WERI-Rb-1 (cell line): ENCODE measurements at places on chromosomes 2 and 18.

- no peak for DNase-seq
These were observed 33.5 kb upstream of the COL6A3 start for GRCh38 chr2:237447496-237447895.

DNA sequence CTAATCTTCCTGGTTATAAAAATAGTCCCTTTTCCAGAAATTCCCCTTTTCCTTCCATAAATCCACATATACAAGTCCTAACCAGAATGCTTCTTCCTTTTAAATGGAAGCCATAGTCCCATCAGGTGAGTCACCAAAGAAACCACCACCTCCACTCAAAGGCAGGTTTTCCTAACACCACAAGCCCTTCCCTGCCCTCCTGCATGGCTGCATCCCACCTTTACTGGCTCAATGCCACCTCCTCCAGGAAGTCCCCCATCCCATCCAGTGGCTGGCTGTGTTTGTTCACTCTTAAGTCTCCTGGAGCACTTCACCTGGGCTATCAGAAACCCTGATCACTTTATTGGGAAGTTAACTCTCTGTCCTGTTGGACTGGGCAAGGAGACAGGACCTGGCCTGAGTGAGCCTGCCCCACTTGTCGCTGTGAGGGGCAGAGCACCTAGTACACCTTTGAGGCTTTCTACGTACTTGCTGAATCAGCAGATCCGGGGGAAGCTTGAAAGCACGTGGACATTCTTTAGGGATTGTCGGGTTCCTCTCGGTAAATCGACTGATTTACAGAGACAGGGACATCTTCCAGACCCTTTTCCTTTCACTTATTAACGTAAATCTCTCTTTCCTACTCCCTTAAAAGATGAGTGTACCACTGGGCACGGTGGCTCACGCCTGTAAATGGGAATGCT is 71.0 kb downstream of the NGEF start:
- DNase-seq = no peak

DNA sequence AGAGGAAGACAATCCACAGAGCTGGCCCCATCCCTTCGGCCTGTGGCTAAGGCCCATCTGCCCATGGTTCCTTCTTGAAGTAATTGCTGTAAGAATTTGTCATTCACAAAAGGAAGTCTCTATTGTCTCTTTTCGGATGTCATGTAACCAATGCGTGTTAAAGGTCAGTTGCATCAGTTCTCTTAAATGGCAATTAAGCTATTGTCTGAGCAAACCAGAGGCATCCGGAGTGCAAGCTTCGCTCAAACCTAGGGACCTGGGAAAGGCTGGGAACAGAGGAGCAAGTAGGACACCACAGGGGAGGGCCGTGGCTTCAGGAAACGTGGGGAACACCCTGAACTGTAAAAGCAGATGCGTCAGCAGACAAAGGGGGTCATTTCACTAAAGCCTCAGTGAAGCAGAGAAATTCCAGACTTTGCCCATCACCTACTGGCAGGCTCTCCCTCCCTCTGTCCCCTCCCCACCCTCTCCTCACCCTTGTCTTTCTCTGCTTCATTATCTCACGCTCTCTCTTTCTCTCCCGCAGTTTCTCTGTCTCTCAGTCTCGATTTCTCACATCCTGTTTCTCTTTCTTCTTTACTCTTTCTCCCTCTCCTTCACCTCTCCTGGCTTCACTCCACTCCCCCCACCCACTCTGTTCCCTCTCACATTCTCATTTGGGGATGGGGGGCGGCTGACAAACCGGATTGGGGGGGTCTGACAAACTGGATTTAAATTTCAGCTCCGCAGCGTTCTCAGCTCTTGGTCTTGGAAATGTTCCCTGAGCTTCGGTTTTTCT is 204.6 kb upstream of the TNP1 start:
- no peak for DNase-seq

- peak; percentile 55 for DNase-seq
These were observed 45.2 kb downstream of the ADNP2 start for GRCh38 chr18:80154293-80154692.

DNA sequence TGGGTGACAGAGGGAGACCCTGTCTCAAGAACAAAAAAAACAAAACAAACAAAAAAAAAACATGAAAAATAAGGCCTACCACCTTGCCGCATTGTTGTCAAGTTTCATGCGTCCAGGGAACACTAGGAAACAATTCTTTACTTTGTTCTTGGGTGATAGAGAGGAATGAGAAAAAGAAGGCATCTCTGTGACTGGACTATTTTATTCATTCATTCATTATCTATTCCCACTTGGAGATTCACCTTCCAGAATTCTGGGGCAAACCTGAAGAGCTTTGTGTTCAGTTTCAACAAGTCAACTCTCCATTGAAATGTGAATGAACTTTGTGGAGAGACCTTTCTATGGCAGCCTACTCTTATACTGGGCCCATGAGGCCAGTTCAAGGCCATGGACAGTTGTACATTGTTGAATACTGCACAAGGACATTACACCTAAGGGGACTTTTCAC is 88.5 kb upstream of the NDUFV2 start:
- DNase-seq = no peak

DNA sequence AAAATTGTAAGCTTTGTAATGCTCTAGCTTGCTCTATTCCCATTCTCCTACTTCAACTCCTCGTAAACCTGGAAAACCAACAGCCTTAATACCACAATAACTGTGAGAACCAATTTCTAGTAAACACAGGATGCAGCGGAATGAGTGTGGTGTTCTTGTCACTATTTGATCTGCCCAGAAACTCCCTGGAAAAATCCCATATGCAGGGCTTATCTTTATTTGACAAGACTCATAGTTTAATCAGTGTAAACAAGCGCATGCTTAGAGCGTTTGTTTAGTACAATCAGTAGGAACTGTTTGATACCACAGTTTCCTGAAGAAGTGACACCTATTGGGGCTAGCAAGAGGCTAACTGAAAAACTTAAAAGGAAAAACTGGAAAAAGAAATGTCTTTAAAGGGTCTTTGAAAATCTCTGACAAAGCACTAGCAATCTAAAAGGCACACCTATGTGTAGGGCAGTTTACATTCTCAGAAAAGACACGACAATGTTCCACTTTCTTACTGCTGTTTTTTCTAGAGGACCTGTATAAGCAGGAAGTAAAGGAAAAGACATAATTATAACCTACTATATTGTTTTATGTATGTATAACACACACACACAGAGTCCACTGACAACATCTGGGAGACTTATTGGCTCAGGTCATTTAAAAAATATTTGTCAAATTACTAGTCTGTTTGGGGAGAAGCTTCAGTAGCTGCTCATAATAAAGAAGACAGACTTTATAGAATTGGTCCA is 241.4 kb upstream of the KLHL14 start:
- DNase-seq = no peak

DNA sequence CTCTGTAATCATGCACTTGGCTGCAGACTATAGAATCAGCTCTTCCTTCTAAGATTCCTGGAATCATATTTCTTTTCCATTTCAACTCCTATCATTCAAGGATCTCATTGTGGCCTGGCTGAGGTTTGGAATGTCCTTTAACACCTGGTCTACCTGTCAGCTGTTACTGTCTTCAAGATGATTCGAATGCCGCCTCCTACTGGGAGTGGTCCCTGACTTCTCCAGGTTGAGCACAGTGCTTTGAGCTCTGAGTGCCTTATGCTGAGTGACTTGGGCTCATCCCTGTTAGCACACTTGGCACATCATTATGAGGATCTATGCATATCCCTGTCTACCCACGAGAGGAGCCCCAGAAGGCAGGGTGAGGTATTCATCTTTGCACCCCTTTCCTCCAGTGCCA is 87.6 kb downstream of the MARCHF4 start:
- no peak for DNase-seq

GRCh38 chr18:34803877-34804400 is 93.8 kb downstream of the DTNA start:
- DNase-seq = no peak

- no peak for DNase-seq
These were observed 327.6 kb upstream of the MMADHC start for GRCh38 chr2:149915151-149915550.

- DNase-seq = no peak
These were observed 95.0 kb downstream of the TMEM17 start for GRCh38 chr2:62410926-62411456.

DNA sequence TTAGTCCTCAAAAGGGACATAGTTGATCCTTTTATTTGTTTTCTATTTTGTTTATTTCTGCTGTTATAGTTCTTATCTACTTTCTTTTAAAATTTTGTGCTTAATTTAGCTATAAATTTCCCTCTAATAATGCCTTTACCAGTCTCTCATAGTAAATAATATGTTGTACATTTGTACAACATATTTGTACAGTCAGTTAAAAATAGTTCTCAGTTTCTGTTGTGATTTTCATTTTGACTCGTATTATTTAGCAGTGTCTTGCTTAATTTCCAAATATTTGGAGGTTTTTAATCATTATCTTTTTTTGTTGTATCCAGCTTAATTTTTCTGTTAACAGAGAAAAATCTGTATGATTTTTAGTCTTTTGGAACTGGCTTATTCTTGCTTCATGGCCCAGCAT is 443.6 kb upstream of the TRIB2 start:
- DNase-seq = no peak

DNA sequence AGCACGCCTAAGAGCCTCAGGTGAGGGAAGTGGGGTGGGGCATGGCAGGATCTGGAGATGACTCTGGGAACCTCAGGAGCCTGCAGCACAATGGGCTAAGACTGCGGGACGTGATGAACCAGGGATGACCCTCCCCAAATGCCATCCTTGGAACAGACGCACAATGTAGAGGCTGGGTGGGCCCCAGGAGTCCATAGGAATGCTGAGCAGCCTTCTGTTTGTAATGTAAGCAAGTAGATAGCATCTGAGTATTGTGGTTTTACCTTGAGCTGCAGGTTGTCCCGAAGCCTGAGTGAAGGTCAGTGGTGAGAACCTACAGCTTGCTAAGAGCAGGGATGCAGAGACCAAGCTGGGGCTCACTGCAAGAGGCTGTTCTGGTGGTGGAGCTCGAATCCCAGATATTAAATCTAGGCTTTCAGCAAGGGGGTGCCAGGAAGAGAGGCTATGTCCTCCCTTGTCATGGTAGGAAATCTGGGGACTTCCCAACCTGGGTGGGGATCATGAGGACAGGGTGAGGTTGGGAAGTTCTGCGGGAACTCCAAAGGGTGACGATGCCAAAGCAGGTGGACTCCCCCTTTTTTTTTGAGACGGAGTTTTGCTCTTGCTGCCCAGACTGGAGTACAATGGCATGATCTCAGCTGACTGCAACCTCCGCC is 5.8 kb downstream of the SCTR start:
- DNase-seq = no peak

GRCh38 chr2:60819155-60819862 is 62.1 kb upstream of the REL start:
- DNase-seq = no peak

- no peak for DNase-seq
These were observed 206.9 kb upstream of the FSIP2 start for GRCh38 chr2:185531721-185532120.

- DNase-seq = peak; percentile 91
These were observed at the start of gene DCC for GRCh38 chr18:52339891-52340371. TSS of gene DCC (plus strand) at chr18:52340197. CDS start at chr18:52340788, 591 bp downstream.

- DNase-seq = no peak
These were observed 104.2 kb downstream of the ZNF521 start for GRCh38 chr18:25247725-25248124.

DNA sequence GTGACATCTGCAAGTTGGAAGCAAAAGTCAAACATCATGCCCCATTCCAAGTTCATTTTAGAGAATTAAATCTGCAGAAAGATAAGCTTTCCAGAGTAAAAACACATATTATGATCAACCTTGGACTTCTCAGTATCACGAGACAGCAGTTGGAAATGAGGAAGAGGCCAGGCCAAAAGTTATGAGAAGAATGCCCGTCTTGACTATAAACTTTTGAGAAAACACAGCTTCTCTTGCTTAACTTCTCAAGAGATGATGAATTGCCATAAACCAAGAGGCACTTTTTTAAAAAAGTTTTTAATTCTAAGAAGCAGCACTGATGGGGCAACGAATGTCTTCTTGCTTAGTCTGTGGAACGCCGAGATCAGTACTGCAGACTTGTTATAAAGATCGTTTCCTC is 52.6 kb upstream of the NFU1 start:
- no peak for DNase-seq

DNA sequence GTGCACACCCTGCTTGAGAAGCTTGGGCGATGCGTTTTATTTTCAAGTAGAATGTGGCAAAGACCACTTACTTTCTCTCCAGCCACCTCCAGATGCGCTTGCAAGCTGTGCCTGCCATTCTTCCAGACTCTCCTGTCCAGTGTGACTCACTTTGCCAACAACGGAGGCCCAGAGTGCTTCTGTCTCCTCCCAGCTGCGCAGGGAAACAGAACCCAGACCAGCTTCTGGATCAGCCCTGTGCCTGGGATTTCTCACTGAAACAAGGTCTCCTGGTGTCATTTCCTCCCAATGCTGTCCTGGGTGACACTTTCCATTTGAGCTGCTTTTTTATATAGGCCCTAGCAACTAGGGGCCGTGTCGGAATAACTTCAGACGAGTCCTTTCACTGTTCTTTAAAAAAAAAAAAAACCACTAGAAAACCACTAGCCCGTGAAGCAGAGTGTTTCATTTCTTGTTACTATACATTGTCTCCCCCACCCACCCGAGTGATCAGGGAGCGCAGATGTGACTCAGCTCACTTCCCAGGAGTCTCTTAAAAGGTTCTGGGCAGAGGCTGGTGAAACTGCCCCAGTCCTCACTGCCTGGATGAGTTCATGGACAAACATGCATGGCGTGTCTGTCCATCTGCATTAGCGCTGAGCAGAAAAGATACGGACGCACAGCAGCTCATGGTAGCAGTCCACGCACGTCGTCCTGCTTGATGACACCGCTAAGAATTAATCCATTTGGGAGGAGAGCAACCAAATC is 25.3 kb upstream of the RPL31 start:
- DNase-seq = no peak

DNA sequence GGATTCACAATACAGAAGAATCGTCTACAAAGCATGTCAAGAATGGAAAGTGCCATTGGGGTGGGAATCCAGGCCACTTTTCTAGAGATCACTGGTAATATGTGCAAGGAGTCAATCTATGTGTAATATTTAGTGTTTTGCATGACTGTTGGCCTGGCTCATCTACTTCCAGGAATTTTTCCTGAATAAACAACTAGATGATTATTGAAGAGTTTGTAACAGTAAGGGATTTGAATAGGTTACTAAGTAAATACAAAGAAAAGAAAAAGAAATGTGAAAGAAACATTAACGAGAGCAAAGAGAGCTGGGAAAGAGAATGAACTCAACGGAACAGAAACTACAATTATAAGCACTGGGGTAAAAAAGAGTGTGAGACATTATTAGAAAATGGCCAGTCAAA is 406.0 kb downstream of the TGIF1 start:
- no peak for DNase-seq

GRCh38 chr2:156790343-156791037 is 354.3 kb downstream of the GPD2 start:
- no peak for DNase-seq

DNA sequence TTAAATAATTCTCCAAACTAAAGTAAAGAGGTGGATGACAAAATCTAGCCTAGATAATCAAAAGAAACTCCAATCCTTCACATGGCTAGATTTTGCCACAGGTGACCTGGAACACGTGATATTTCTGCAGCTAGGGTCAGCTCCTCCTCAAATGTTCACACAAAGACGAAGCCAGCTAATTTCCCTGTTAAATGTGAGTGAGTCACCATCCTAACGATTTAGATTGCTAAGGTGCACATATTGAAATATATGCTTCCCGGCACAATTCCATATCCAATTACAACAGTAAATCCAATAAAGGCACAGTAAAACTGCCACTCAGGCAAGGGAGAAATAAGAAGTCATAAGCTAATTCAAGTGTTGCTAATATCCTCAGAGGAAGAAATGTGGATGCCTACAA is 28.7 kb downstream of the IKZF2 start:
- DNase-seq = no peak
